Cerebellum (tissue), 4 donors: ENCODE measurements at places on chromosomes 6 and 20. TPM values are rescaled to one million over a fixed set of nuclear protein-coding genes. Genes with fewer than 3 reads are reported as not detected.

The RBBP8NL gene
- not detected for total RNA-seq

GRCh38 chr20:2741881-2742280 is 49.3 kb downstream of the EBF4 start:
- no peak for DNase-seq

The MAP7 gene
- total RNA-seq = 7.9 TPM

DNA sequence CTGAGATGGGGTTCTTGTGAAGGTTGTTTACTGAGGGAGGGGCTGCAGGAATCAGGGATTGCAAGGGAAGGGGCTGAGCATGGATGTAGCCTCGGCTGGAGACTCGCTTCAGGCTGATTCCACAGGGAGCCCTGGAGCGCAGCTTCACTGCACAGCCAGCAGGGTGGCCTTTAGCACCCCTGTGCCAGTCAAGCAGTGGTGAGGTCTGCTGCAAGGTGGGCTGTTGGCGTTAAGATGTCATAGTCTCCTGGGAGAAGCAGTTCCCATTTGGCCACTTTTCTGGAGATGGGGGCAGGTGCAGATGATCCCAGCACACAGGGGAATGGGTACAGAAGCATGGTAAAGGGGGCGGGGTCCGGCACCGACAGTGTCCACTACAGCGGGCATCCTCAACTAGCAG is 126.3 kb downstream of the TOX2 start:
- DNase-seq = no peak

DNA sequence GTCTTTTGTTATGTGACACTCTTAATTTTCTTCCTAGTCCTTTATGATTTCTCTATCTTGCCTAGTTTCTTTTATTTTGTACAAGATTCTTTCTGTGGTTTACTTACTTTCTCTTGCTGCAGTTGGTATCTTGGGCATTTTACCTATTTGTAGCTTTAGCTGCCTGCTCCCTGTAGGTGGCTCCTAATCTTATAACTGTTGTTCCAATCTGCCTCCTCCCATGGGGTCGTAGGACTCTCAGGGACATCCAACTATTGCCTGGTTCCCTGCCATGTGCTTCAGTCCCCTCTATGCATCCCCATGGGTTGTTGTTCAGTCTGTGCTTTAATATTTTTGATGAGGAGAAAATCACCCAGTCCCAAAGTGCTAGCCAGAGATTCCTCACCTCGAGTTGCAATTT is 31.4 kb downstream of the RIN2 start:
- no peak for DNase-seq

DNA sequence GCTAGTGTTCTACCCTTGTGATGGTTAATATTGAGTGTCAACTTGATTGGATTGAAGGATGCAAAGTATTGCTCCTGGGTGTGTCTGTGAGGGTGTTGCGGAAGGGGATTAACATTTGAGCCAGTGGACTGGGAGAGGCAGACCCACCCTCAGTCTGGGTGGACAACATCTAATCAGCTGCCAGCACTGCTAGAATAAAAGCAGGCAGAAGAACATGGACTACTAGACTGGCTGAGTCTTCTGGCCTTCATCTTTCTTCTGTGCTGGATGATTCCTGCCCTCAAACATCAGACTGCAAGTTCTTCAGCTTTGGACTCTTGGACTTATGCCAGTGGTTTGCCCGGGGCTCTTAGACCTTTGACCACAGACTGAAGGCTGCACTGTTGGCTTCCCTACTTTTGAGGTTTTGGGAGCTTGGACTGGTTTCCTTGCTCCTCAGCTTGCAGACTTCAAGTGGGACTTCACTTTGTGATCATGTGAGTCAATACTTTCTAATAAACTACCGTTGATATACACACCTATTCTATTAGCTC is 50.1 kb downstream of the SDHAF4 start:
- no peak for DNase-seq

- no peak for DNase-seq
Measured at GRCh38 chr6:156884306-156884705, 107.1 kb downstream of the ARID1B start.

- DNase-seq = peak; percentile 75
Measured at GRCh38 chr6:101393251-101393828, at the start of gene GRIK2. Gene GRIK2, plus strand, starts transcription at chr6:101393708.

DNA sequence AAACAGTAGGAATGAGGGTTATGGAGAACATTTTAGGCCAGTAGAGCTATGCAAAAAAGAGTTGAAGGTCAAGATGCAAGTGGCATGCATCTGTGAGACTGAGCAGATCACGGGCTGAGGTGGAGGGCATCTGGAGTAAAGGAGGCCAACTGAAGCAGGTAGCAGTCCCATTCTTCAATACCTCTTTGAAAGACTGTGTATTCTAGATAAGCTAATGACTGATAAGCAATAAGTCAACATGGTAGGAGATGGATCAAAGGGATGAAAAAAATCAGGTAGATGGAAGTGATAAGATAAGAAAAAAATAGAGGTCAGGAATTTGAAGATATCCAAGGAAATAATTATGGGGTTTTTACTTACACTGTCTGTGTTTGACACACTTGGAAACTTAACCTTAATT is 55.6 kb downstream of the ARMC2 start:
- no peak for DNase-seq

The GNMT gene
- 0.36 TPM for total RNA-seq

The GNAS-AS1 gene
- 2.0 TPM for total RNA-seq

DNA sequence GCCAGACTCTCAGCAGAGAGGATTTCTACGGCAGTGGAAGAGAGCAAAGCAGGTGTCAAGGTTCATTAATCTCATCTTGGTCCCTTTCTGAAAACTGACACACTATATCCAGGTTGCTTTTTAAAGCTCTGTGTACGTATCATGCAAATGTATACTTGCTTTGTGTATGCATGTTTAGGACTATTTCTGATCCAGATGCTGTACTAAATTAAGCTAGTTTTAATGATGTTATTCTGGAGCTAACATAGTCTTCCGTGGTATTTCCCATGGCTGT is 59.2 kb upstream of the SNX9 start:
- no peak for DNase-seq

DNA sequence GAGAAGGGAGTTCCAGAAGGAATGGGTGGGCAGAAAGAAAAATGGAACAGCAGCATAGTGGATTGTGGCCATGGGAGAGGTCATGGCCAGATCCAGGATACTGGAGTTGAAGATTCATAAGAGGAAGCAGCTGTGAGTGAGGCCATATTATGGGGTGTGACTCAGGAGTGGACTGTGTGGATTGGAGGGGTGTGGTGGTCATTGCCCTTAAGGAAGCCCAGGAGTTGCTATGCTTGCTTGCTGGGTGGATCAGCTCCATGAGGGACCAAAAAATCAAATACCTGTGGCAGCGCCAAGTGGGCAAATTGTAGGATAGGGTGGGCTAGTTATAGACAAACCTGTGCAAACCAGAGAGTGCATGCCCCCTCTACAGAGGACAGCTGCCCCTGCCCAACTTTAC is 18.3 kb downstream of the LRRC1 start:
- DNase-seq = no peak

The CENPQ gene
- 6.5 TPM for total RNA-seq

The FAM83C gene
- total RNA-seq = not detected

DNA sequence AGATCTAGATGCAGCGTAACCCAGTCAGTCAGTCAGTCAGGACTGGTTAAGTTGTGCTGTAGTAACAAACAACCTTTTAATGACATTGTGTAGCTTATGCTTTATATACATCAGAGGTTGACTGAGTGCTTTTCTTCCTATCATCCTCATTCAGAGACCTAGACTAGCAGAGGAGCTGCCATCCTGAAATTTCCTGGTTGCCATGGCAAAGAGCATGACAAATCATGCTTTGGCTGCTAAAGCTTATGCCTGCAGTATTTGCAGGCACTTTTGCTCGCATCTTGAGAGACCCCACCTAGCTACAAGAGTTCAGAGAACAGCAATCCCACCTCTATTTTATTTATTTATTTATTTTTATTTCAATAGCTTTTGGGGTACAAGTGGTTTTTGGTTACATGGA is 244.0 kb downstream of the BTBD3 start:
- DNase-seq = no peak

- DNase-seq = no peak
Measured at GRCh38 chr6:108521616-108522107, 39.1 kb upstream of the FOXO3 start.

The GABRR2 gene
- 0.45 TPM for total RNA-seq

- DNase-seq = no peak
Measured at GRCh38 chr6:3324262-3324942, 65.7 kb downstream of the PSMG4 start.

DNA sequence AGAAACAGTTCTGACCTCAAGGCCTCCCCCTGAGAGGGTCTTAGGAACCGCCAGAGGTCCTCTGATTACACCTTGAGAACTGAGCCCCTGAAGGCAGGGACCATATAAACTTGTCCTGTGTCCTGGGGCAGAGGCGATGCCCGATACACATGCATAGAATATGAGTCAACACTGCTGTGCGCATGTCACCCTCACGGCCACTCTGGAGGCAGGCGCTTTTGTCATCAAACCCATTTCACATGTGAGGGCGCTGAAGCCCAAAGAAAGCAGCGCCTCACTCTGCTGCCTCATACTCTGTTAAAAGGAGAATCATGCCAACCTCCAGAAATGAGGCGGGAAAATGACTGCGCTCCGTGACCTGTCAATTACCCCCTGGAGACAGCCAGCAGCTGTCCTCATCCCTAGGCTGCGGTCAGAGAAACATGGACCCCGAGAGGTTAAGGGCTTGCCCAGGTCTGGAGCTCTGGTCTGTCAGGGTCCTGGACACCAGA is 158.3 kb downstream of the GRM4 start:
- DNase-seq = no peak

DNA sequence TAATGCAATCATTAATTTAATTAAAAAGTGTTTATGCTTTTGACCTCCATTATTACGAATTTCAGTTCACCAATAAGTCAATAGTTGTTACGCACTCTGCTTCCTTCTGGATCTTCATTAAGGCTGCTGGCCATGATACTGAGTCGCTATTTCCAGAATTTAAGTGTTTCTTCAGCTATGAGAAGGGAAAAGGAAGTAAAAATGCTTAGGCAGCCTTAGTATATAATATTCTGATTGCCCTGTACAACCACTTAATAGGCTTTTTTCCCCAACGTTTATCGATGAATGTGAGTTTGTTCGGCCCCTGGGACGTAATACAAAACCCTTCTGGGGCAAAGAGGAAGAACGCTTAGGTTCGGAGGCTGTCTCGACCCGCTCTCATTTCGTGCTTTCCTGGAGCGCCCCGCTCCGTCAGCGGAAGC is 644 bp downstream of the OARD1 start:
- no peak for DNase-seq

- DNase-seq = no peak
Measured at GRCh38 chr6:39304951-39305350, 9.3 kb downstream of the KCNK17 start.

DNA sequence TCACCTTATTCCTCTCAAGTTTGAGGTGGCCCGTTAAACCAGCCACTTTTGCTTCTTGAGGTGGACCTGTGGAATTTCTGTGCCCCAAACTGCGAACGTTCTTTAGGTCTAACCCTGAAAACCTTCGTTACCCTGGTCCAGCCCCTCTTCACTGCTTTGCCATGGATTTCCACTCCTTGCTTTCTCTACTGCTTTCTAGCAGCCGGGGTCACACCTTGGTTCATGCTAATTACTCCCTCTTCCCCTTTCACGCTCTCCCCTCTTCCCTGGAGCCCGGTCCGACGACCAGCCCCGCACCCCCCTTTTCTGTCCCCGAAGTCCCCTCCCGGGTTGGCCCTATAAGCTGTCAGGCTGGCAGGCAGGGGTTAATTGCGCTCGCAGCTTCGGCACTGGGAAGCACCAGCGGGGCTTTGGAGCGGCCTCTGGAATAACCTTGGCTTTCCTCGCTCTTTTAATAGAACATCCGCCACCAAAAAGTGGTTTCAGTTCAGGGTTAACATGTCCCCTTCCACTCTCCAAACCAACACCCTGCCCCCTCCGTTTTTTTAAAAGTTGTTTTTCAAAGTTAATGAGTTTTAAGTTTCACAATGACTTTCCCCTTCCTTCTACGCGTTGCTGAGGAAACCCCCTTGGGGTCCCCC is 1.4 kb upstream of the HIVEP1 start:
- DNase-seq = peak; percentile 8

The TRIM40 gene
- not detected for total RNA-seq

The ESR1 gene
- total RNA-seq = 0.09 TPM

DNA sequence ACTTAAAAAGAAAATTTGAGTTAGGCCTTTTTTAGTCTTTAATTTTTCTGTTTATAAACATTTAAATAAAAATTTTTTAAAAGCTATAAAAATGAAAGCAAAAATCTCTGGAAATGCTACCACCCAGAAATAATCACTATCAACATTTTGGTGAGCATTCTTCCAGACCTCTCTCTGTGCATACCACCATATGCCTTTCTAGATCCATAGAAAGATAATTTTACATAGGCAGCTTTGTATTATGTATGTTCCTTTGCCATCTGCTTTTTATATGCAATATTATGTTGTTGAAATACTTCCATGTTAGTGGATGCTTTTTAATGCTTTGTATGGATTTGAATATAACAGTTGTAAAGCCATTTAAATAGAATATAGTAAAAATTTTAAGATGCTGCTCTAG is 496.7 kb upstream of the HTR1E start:
- no peak for DNase-seq

The MDFI gene
- total RNA-seq = 51.2 TPM

The COL20A1 gene
- 2.7 TPM for total RNA-seq

DNA sequence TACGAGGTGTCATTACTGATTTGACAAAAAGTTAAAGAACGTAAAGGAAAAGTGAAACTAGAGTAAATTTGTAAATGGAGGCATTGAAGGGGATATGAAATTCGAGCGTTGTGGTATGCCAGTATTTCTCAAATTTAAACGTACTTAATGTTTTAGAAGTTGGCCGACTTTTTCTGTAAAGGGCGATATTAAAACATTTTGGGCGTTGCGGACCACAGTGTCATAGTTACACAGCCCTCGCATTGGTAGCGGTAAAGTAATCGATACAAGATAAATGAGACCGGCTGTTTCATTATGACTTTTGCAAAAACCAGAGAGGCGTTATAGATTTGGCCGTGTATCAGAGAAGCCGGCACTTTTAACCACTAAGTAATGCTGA is 39.6 kb downstream of the OR2B2 start:
- no peak for DNase-seq

GRCh38 chr6:106972500-106972899 is 2.0 kb downstream of the CD24 start:
- DNase-seq = no peak

The MEP1A gene
- total RNA-seq = 0.09 TPM

The ALDH5A1 gene
- total RNA-seq = 18.6 TPM

DNA sequence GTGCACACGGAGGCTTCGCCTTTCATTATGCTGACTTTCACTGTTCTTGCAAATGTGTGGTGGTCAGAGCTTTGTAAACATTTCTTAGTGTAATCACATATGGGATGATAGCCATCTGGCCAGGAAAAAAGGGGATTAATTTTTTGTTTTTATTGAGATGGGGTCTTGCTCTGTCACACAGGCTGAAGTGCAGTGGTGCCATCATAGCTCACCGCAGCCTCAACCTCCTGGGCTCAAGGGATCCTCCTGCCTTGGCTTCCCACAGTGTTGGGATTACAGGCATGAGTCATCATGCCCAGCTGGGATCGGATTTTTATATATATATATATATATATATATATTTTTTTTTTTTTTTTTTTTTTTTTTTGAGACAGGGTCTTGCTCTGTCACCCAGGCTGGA is 11.0 kb upstream of the TIAM2 start:
- DNase-seq = no peak
